ENCODE measurements at places on chromosomes 12 and 14. TPM values are rescaled to one million over a fixed set of nuclear protein-coding genes. Genes with fewer than 3 reads are reported as not detected.

CSRP2 gene
- total RNA-seq, result 36.3 TPM

DNA sequence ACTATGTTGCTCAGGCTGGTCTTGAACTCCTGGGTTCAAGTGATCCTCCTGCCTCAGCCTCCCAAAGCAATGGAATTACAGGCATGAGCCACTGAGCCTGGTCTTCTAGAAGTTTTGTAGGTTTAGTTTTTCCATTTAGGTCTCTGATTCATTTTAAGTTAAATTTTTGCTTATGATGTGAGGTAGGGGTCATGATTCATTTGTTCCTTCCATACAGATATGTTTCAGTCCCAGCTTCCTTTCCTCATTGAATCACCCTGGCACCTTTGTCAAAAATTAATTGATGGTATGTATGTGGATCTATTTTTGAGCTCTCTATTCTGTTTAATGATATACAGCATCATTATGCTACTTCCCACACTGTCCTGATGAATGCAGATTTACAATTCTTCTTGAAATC is 25.6 kb upstream of the CABP1 start:
- no peak for DNase-seq
- H3K27me3 ChIP-seq, result peaks cover 7% of the 10 kb centered on the region
- H3K4me3 ChIP-seq, result no peak overlapping the region
- peaks cover 10% of the 10 kb centered on the region for H3K4me1 ChIP-seq
- H3K36me3 ChIP-seq, result no peaks in the 10 kb centered on the region

DNA sequence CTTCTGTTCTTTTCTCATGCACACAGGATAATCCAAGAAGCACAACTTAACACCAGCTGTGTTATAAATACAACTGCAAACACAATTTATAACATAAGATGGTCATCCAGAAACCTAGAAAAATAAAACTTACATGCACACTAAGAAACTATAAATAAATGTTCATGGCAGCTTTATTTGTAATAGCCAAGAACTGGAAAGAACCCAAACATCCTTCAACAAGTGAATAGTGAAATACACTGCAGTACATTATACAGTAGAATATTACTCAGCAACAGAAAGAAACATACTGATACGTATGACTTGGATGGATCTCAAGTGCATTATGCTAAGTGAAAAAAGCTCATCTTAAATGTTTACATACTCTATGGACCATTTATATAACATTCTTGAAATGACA is 132.7 kb downstream of the SPTSSA start:
- H3K27me3 ChIP-seq, result no peaks in the 10 kb centered on the region
- no peak overlapping the region for H3K27ac ChIP-seq
- H3K4me1 ChIP-seq, result peaks cover 25% of the 10 kb centered on the region
- DNase-seq, result no peak
- H3K36me3 ChIP-seq, result no peaks in the 10 kb centered on the region

GRCh38 chr12:48786591-48787544 is 2.0 kb downstream of the ADCY6 start:
- no peaks in the 10 kb centered on the region for H3K27me3 ChIP-seq
- no peaks in the 10 kb centered on the region for H3K36me3 ChIP-seq
- peaks cover 17% of the 10 kb centered on the region for H3K4me1 ChIP-seq
- H3K27ac ChIP-seq, result no peak overlapping the region
- DNase-seq, result no peak

DNA sequence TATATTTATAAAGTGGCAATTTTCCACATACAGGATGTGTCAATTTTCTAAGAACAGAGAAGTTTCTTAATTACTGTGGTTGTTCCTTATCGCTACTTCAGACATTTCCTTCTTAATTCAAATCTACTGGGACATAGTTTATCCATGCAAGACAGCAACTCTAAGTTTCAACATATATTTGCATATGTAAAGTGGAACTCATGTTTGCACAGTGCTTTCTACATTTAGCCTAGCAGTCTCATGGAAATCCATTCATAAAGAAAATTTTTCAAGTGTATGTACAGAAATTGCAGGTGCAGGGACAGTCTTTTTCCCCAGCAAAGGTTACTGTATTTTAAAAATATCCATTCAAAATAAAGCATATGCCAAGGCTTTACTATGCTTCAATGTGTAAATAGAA is 956.7 kb upstream of the SEL1L start:
- H3K4me3 ChIP-seq, result no peak overlapping the region
- no peaks in the 10 kb centered on the region for H3K4me1 ChIP-seq
- no peaks in the 10 kb centered on the region for H3K36me3 ChIP-seq

GRCh38 chr14:102594514-102595175 is 2.2 kb downstream of the RCOR1 start:
- H3K36me3 ChIP-seq, result peaks cover 16% of the 10 kb centered on the region
- peak; percentile 79 for DNase-seq
- H3K27ac ChIP-seq, result no peak overlapping the region
- H3K27me3 ChIP-seq, result no peaks in the 10 kb centered on the region

DNA sequence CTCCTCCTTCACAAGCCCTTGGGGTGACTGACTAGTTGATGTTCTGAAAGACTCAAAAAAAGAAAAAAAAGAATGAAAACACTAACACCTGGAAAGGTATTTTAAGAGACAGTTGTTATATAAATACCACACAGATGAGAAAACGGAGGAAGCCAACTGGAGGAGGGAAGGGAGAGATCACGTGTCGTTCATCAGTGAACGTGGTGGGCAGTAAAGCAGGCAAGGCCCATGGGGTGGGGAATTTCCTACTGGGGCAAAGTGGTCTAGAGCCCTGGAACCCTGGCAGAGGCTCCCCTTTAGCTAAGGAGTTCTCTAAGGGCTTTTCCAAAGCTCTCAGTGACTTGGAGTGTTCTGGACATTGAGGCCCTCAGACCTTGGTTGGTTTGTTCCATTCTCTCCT is 169.7 kb downstream of the CALM1 start:
- no peak overlapping the region for H3K27ac ChIP-seq
- no peaks in the 10 kb centered on the region for H3K36me3 ChIP-seq
- no peaks in the 10 kb centered on the region for H3K4me1 ChIP-seq
- DNase-seq, result no peak
- no peak overlapping the region for H3K4me3 ChIP-seq

DNA sequence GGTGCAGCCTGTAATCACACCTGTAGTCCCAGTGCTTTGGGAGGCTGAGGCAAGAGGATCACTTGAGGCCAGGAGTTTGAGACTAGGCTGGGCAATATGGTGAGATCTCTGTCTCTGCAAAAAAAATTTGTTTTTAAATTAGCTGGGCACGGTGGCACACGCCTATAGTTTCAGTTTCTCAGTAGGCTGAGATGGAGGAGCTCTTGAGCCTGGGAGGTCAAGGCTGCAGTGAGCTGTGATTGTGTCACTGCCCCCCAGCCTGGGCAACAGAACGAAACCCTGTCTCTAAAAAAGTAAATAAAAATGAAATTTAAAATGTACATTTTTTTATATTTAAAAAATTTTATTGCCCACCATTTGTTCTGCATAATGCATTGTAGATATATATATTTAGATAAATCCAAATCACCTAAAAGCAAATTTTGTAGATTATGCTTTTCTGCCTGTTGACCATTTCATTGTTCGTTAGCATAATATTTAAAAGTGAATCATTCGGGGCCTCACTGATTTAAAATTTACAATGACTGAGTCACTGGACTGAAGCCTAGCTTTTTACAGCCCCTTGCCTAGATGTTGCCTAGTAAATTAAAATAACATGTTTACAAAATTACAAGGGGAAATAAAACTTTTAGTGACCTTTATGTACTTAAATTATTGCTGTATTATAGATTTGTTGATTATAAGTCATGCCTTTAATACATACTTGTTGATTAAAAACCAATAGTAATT is 87.9 kb downstream of the USP15 start:
- H3K36me3 ChIP-seq, result peaks cover 10% of the 10 kb centered on the region
- peaks cover 19% of the 10 kb centered on the region for H3K4me1 ChIP-seq
- peak overlapping the region; percentile 55 for H3K4me3 ChIP-seq
- peak overlapping the region; percentile 87 for H3K27ac ChIP-seq
- peak; percentile 76 for DNase-seq

DNA sequence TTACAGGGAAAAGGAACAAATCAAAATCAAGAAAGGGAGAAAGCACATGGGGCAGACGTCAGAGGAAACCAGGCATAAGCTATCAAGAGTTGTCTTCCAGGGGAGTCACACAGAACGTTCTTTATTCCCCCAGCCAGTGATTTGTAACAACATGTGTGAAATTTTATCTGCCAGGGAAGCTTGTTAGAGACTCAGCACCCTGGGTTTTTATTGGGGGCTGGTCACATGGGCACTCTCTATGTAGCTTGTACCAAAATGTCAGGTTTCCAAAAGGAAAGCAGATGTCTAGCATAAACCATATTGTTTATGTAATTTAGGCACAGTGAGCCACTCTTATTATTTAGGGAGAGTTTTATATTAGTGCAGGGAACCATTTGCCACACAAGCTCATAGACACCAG is 440.4 kb upstream of the DCN start:
- H3K4me1 ChIP-seq, result peaks cover 9% of the 10 kb centered on the region
- H3K4me3 ChIP-seq, result no peak overlapping the region
- no peak for DNase-seq
- no peaks in the 10 kb centered on the region for H3K36me3 ChIP-seq
- H3K27ac ChIP-seq, result no peak overlapping the region
- H3K27me3 ChIP-seq, result no peaks in the 10 kb centered on the region

RNASE7 gene
- not detected for total RNA-seq

ACACB gene
- total RNA-seq, result 21.7 TPM

GRCh38 chr12:92288561-92288960 is 142.9 kb upstream of the BTG1 start:
- H3K36me3 ChIP-seq, result no peaks in the 10 kb centered on the region
- no peak overlapping the region for H3K4me3 ChIP-seq
- DNase-seq, result no peak
- no peak overlapping the region for H3K27ac ChIP-seq
- H3K27me3 ChIP-seq, result no peaks in the 10 kb centered on the region

- DNase-seq, result no peak
- no peaks in the 10 kb centered on the region for H3K27me3 ChIP-seq
- H3K27ac ChIP-seq, result no peak overlapping the region
- peaks cover 13% of the 10 kb centered on the region for H3K4me1 ChIP-seq
These were observed 40.3 kb downstream of the SOCS2 start for GRCh38 chr12:93612776-93613175.

- no peak for DNase-seq
- no peaks in the 10 kb centered on the region for H3K4me1 ChIP-seq
- H3K27ac ChIP-seq, result no peak overlapping the region
- no peaks in the 10 kb centered on the region for H3K27me3 ChIP-seq
- H3K36me3 ChIP-seq, result no peaks in the 10 kb centered on the region
- no peak overlapping the region for H3K4me3 ChIP-seq
These were observed 811 bp upstream of the MEG3 start for GRCh38 chr14:100824901-100825712.

DNA sequence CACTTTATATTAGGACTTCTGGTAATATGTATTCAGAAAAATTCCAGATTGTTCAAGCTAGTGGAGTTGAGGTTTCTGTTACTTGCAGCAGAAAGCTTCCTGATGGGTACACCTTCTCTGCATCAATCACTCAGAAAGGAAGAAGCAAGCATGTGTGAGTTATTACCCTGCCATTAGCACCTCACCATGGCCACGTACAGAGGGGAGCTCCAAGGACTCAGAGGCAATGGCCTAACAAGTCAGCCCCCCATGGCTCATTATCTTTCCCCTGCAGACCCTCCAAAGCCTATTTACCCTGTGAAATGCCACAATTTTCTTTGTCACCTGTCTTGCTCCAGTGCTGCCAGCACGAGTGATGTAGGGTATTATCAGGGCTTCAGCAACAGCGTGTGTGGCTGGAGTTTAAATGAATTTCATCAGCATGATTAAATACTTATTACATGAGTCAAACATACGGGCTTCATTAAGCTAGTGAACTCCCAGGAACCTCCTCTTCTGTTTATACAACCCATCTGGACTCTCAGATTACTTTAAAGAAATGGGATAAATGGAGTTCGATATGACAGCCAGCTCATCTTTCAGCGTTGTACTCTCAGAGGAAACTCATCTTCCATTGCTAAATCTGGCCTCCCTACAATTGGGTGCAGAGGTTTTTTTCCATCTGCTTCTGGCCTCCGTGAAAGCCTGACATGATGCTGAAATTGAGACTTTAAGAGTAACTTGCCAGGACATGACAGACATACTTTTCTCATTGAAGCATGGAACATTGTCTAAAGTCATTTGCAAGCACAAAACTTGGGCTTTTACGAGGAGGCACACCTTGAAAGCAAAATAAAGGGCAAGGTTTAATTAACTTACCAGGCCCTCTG is 135.9 kb downstream of the TMEM30B start:
- no peak overlapping the region for H3K4me3 ChIP-seq
- H3K36me3 ChIP-seq, result no peaks in the 10 kb centered on the region

DNA sequence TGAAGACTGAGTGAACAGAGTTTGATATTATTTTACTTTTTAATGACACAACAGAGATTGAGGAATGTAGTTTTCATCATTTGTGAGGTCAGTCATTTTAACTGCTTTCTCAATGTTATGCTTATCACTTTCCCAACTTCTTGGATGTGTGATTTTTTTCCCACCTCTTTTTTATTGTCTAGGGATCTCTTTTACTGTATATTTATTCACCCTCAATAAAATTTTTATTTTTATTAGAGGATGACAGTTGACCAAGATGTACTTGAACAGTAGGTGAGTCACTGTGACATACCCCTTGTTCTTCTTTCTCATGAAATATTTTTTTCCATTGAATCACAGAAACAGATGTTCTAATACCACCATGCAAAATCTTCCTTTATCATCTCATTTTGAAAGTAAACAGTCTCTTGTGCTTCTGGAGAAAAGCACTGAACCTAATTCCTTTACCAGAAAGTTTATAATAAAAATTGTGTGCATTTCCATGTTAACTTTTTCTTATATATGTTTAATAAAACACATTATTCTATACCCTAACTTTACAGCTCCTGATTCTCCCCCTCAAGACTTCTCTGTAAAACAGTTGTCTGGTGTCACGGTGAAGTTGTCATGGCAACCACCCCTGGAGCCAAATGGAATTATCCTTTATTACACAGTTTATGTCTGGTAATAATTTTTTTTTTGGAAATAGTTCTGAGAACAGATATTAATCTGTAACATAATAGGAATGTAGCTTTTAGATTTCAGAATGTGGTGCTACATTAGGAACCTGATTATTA is 65.9 kb downstream of the PTPRQ start:
- peak; percentile 55 for DNase-seq
- H3K27ac ChIP-seq, result peak overlapping the region; percentile 80
- H3K36me3 ChIP-seq, result no peaks in the 10 kb centered on the region
- H3K27me3 ChIP-seq, result no peaks in the 10 kb centered on the region
- H3K4me3 ChIP-seq, result no peak overlapping the region
- peaks cover 17% of the 10 kb centered on the region for H3K4me1 ChIP-seq

- H3K27me3 ChIP-seq, result no peaks in the 10 kb centered on the region
- H3K4me1 ChIP-seq, result peaks cover 11% of the 10 kb centered on the region
- H3K27ac ChIP-seq, result no peak overlapping the region
- peak; percentile 86 for DNase-seq
- H3K4me3 ChIP-seq, result no peak overlapping the region
- H3K36me3 ChIP-seq, result no peaks in the 10 kb centered on the region
These were observed 22.2 kb upstream of the OVCH1 start for GRCh38 chr12:29519585-29520182.

- no peaks in the 10 kb centered on the region for H3K27me3 ChIP-seq
- no peak overlapping the region for H3K27ac ChIP-seq
- H3K36me3 ChIP-seq, result no peaks in the 10 kb centered on the region
These were observed 5.9 kb upstream of the ALG10 start for GRCh38 chr12:34016361-34016760.

Data from PC-3 (cell line).